ENCODE measurements at places on chromosomes 3 and 15. TPM values are rescaled to one million over a fixed set of nuclear protein-coding genes. Genes with fewer than 3 reads are reported as not detected.

GRCh38 chr3:44065311-44066094, 176.2 kb upstream of the TOPAZ1 start:
- H3K36me3 ChIP-seq = no peaks in the 10 kb centered on the region
- H3K4me1 ChIP-seq = no peaks in the 10 kb centered on the region
- no peaks in the 10 kb centered on the region for H3K27me3 ChIP-seq
- no peak overlapping the region for H3K27ac ChIP-seq
- no peak overlapping the region for H3K4me3 ChIP-seq

GRCh38 chr3:134619884-134620445, 30.9 kb downstream of the KY start:
- H3K27me3 ChIP-seq = no peaks in the 10 kb centered on the region
- H3K36me3 ChIP-seq = no peaks in the 10 kb centered on the region
- H3K4me1 ChIP-seq = no peaks in the 10 kb centered on the region
- no peak overlapping the region for H3K27ac ChIP-seq
- no peak for DNase-seq
- no peak overlapping the region for H3K4me3 ChIP-seq

- H3K27me3 ChIP-seq = no peaks in the 10 kb centered on the region
- DNase-seq = no peak
- no peaks in the 10 kb centered on the region for H3K36me3 ChIP-seq
- H3K4me3 ChIP-seq = no peak overlapping the region
Observed at GRCh38 chr15:62462268-62462667, 297.2 kb upstream of the C2CD4B start.

DNA sequence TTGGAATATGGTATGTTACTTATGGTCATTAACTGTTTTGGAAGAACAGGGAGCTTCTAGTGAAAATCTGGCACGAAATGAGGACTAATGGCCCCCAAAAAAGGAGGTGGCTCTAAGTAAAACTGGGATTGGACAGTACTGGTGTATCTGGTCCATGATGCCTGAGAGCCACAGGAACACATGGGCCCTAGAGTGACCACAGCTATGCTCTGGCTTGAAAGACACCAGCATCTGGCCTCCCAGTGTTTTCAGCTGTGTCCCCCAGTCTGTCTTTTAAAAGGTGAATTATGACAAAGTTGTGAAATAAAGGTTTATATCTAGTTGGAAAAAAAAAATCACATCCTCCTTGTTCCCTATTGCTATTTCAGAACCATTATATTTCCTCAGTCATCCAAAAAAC, 64.5 kb downstream of the GSK3B start:
- no peaks in the 10 kb centered on the region for H3K27me3 ChIP-seq
- H3K36me3 ChIP-seq = no peaks in the 10 kb centered on the region
- no peak overlapping the region for H3K27ac ChIP-seq
- no peaks in the 10 kb centered on the region for H3K4me1 ChIP-seq

GRCh38 chr3:183500981-183501704, 54.4 kb downstream of the KLHL6 start:
- H3K27ac ChIP-seq = no peak overlapping the region
- no peak for DNase-seq
- H3K4me3 ChIP-seq = no peak overlapping the region
- H3K36me3 ChIP-seq = no peaks in the 10 kb centered on the region
- H3K27me3 ChIP-seq = no peaks in the 10 kb centered on the region
- no peaks in the 10 kb centered on the region for H3K4me1 ChIP-seq

GRCh38 chr15:47266566-47266965, 450.7 kb upstream of the SEMA6D start:
- H3K27me3 ChIP-seq = no peaks in the 10 kb centered on the region
- DNase-seq = no peak
- no peaks in the 10 kb centered on the region for H3K36me3 ChIP-seq
- no peak overlapping the region for H3K27ac ChIP-seq
- no peaks in the 10 kb centered on the region for H3K4me1 ChIP-seq

DNA sequence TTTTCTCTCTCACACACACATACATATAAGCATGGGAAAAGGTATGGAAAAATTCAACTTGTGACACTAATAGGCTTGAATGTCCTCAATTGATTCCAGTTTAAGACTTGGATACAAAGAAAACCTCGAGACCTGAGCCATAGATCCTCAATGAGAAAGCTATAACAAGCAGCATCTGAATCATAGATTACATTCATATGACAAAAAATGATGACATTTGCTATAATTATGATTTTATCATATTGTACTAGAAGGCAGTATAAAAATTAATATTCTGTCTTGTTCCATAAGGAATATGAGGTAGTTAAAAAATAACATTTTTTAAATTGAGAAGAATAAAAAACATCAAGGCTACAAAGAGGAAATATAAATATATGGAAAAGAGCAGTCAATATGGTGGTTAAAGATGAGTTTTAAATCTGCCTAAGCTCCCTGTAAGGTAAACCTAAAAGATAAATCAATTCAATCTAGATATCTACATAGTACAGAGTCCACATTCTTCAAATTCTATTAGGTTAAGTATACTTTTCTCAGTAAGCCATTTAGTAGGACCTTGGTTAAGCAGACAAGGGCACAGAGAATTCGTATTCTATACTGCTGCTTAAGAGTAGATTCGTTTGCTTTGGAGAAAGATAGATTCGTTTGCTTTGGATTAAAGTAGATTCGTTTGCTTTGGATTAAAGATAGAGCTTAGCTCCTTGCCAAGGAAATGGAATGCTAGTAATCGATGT, 175.7 kb downstream of the STAG1 start:
- no peak overlapping the region for H3K27ac ChIP-seq
- no peak for DNase-seq
- no peak overlapping the region for H3K4me3 ChIP-seq

DNA sequence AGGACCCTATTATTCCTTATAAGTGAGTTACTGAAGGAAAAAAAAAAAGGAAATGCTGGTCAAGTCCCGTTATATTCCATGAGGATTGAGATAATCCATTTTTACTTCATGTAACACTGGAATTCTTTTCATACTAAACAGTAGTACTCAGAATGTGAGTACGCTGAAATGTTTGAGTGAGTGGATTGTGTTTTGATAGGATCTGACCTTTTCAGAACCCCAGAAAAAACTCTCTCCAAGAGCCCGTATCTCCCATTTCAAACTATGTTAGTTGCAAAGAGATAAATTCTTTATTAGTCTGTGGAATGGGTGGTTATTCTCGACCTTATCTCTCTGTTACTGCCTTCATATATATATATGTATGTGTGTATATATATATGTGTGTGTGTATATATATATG, 2.5 kb upstream of the LPP start:
- no peak for DNase-seq
- no peak overlapping the region for H3K4me3 ChIP-seq
- no peak overlapping the region for H3K27ac ChIP-seq

DNA sequence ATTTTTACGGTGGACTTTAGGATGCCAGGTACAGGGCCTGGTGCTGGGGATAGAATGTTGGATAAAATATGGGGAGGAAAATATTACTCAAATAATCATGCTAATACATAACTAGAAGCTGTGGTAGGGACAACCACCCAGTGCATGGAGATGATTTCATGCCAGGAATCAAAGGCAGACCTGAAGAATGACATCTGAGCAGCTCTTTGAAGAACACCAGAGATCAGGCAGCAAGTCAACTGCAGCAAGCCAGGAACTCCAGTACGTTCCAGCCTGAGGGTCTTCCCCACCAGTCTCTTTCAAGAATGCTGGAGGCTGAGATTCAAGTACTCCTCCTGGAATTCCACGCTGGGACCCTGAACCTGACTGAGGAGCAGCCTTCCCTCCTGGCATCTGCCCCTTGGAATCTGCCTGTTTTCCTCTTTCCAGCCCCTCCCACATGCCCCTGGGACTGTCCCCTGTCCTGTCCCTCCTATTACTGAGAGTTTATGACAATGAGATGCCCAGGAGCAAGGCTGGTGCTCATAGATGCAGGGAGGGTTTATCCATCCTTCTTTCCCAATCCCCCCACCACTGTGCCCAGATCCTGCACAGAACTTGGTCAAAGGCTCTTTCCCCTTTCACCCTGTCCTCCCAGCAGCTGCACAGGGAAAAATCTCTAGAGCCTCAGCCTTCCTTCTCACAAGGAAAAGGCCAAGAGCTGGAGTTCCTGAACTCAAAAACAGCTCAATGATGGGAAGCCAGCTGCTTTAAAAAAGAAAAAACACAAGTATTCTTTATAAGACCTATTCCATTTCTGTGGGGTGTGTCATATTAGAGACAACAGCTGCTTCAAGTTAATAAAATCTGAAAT, 68.0 kb downstream of the PDZRN3 start:
- no peak for DNase-seq
- H3K4me1 ChIP-seq = no peaks in the 10 kb centered on the region
- no peak overlapping the region for H3K4me3 ChIP-seq
- peak overlapping the region; percentile 41 for H3K27ac ChIP-seq
- no peaks in the 10 kb centered on the region for H3K36me3 ChIP-seq

DNA sequence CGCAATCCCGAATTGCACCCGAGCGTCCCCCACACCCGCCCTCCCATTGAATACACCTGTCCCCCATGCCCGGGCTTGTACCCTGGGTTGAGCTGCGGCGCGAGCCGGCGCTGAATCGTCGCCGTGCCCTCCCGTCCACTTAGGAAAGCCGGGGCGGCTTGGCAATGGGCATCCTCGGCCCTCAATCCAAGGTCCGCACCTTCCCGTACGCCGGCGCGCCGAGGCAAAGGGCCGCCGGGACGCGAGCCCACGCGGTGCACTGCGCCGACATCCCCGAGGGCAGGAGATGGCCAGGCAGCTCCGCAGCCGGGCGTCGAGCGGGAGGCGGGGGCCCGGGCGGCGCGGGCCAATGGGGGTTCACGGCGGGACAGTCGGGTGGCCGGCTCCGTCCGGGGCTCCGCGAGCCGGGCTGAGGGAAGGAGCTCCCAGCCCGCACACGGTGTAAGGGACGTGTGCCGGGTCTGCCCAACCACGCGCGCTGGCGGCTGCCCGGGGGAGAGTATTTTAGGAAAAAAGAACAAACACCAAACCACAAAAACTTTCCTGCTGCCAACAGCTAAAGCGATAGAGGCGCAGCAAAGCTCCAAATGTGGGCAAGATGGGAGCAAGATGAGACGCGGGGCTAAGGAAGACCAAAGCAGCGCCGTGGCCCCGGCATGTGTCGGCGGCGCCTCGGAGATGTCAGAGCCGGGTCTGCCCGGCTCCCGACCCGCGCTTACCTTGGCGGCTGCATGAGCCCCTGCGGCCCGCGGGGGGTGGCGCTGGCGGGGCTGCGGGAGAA, 621 bp downstream of the RGMA start:
- peaks cover 3% of the 10 kb centered on the region for H3K27me3 ChIP-seq
- H3K36me3 ChIP-seq = no peaks in the 10 kb centered on the region
- H3K4me1 ChIP-seq = peaks cover 16% of the 10 kb centered on the region
- DNase-seq = no peak
- peak overlapping the region; percentile 43 for H3K27ac ChIP-seq
- peak overlapping the region; percentile 35 for H3K4me3 ChIP-seq

DNA sequence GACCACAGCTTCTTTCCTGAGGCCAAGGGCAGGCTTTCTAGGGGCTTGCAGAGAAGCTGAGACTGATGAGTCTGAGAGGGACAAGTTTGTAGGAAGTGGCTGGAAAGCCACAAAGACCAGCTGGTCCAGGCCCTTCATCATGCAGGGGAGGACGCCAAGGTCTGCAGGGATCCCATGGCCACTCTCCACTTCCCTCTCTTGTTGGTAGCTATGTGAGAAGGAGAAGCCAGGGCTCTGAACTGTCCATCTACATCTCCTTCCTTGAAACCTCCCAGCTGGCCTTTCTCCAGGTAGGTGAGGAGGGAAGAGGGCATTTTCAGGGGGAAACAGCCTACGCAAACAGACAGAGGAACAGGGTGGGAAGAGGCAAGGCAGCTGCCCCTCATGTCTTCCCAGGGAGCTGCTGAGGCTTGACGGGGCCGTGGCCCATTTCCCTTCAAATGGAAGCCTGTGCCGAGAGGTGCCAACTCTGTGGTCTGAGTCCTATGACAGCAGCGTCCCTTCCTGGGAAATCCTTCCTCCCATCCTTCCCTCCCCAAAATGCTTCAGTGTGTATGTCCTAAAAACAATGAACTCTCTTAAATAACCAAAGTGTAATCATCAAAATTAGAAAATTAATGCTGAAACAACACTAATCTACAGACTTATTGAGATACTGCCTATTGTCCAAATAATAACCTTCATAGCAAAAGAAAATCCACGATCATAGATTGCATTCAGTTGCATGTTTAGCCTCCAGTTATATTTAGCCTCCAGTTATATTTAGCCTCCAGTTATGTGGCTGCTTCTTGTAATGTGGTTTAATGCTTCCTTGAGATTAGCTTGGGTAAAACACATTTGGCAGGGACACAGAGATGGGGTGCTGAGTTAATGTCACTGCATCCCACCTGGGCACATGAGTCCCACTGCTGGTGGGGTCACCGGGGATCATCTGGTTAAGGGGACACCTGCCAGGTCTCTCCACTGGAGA, 36.0 kb downstream of the GNB5 start:
- no peak overlapping the region for H3K4me3 ChIP-seq
- no peak for DNase-seq
- H3K27ac ChIP-seq = no peak overlapping the region
- no peaks in the 10 kb centered on the region for H3K27me3 ChIP-seq

DNA sequence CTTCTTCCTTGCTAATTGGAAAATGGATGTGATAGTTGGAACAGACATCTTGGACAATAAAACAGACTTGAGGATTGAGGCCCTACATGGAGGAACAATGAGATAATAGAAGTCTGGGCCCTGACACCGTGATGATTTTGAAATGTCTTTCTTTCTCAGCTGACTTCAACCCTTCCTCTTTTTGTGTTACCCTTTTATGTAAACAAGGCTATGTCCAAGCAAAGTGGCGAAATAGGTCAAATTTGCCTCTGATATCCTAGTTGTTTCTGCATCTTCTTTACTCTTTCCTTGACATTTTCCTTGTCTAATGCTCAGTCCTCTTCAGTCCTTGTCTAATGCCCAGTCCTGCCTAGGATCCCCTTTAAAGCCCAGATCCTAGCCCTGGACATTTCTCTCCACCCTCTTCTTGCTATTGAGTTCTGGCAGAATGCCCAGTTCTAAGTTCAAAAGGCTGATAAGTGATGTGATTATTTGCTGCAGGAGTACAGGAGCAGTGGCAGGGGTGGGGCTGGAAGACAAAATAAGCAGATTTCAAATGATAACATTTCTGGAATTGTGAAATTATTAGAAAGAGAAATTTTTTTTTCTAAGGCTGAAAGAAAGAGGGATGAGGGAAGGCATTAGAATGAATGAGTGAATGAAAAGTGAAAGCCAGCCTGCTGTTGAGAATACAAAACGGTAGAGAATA, 6.5 kb upstream of the VPS8 start:
- no peak overlapping the region for H3K4me3 ChIP-seq
- no peaks in the 10 kb centered on the region for H3K27me3 ChIP-seq
- H3K36me3 ChIP-seq = no peaks in the 10 kb centered on the region
- DNase-seq = no peak
- H3K4me1 ChIP-seq = no peaks in the 10 kb centered on the region

DNA sequence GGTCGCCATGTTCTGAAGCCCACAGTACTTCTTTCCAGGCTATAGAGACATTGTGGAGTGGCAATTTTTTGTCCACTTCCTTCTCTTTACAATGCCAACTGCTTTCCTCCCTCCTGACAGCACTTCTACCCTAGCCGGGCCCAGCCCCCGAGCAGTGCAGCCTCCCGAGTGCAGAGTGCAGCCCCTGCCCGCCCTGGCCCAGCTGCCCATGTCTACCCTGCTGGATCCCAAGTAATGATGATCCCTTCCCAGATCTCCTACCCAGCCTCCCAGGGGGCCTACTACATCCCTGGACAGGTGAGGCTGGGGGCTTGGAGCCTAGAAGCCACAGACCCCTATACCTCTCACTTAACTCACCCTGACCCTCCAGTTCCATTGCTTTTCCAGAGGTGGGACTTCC, 2.8 kb downstream of the EIF4G1 start:
- H3K27me3 ChIP-seq = no peaks in the 10 kb centered on the region
- H3K4me1 ChIP-seq = no peaks in the 10 kb centered on the region
- DNase-seq = no peak

TRPM1 gene
- total RNA-seq = not detected

MUC20 gene
- 71.8 TPM for total RNA-seq

DCUN1D1 gene
- 27.2 TPM for total RNA-seq

GOLGA6L24 gene
- not detected for total RNA-seq

IL5RA gene
- not detected for total RNA-seq

SYNPR gene
- total RNA-seq = not detected

ASB14 gene
- not detected for total RNA-seq

ITPKA gene
- total RNA-seq = 92.6 TPM
